Osteoblast (primary cell): ENCODE measurements at places on chromosomes 3 and 15. TPM values are rescaled to one million over a fixed set of nuclear protein-coding genes. Genes with fewer than 3 reads are reported as not detected.

The CLRN1 gene
- total RNA-seq, result not detected in 2 replicates

The SLC6A11 gene
- total RNA-seq, result not detected in 2 replicates

The PIGZ gene
- 2.9 and 4.0 TPM in 2 replicates for total RNA-seq

The RLBP1 gene
- under 0.01 TPM in 2 replicates for total RNA-seq

The CCNB2 gene
- 6.5 and 8.0 TPM in 2 replicates for total RNA-seq

The SEMA3G gene
- under 0.01 TPM in 1 of 2 replicates, not detected in the other for total RNA-seq

The KLF13 gene
- 53.3 and 58.6 TPM in 2 replicates for total RNA-seq

The PRR23A gene
- not detected in 2 replicates for total RNA-seq

The FETUB gene
- not detected in 2 replicates for total RNA-seq

The GOLGA8K gene
- 0.29 and 0.36 TPM in 2 replicates for total RNA-seq

The GATM gene
- total RNA-seq, result 0.59 and 0.72 TPM in 2 replicates

The MORF4L1 gene
- 446 and 456 TPM in 2 replicates for total RNA-seq

The CLCN2 gene
- 3.2 and 4.3 TPM in 2 replicates for total RNA-seq

The DLEC1 gene
- under 0.01 and 0.29 TPM in 2 replicates for total RNA-seq

The CHD2 gene
- 94.0 and 98.8 TPM in 2 replicates for total RNA-seq

The SPTBN5 gene
- total RNA-seq, result under 0.01 and 0.36 TPM in 2 replicates

The MASP1 gene
- total RNA-seq, result 1.2 and 1.4 TPM in 2 replicates

The CCDC9B gene
- 18.3 and 23.9 TPM in 2 replicates for total RNA-seq

The CHRNA7 gene
- under 0.01 TPM in 1 of 2 replicates, not detected in the other for total RNA-seq

The CCDC39 gene
- not detected in 2 replicates for total RNA-seq
